Neuronal stem cell (in vitro differentiated cells): ENCODE measurements at places on chromosomes 7 and 10.
A peak's percentile ranks its signal among the peaks of the same experiment; 100 is the strongest.

GRCh38 chr7:26101361-26102151, 50.4 kb upstream of the NFE2L3 start:
- DNase-seq, result peak; percentile 51

DNA sequence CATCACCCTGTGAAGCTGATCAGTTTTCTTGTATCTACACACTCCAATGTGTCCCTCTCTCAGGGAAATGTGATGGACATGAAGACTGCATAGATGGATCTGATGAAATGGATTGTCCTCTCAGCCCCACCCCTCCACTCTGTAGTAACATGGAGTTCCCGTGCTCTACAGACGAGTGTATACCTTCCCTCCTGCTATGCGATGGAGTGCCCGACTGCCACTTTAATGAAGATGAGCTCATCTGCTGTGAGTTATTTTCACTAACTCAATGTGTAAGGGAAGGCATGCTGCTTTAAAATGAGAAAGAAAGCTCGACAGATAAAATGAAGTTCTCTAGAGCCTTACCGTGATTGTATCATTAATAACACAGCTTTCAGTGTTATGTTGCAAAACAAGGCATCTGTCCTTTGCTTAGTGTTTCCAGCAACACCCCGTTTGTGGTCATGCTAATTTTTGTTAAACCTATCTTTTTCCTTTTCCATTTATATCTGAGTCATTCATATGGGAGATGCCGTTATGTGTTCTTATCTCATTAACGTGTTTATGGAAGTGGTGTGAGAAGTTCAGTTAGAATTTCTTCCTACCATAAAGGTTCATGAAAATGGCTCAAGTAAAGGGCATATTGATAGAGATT, 220.9 kb upstream of the PLXDC2 start:
- DNase-seq, result no peak

GRCh38 chr10:128686630-128687278, 560.5 kb upstream of the MKI67 start:
- DNase-seq, result no peak

DNA sequence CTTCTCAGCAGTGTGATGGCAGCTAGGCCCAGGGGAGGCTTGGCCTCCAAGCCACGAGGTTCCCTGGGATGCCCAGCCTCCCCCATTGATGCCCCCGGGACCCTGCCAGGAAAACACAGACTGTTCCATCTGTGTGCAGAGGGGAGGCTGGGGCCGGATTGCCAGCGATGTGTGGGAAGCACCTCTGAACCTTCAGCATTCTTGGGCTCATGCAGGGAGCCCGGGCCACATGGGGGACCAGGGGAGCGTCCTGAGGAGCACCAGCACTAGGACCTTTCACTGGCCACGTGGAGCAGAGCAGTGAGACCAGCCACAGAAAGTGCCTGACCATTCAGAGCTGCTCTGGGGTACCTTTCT, 2.6 kb downstream of the IMPDH1 start:
- no peak for DNase-seq

- DNase-seq, result no peak
Measured at GRCh38 chr7:73719806-73720169, 319 bp upstream of the STX1A start.

GRCh38 chr7:20220293-20220761, 3.1 kb upstream of the MACC1 start:
- no peak for DNase-seq

DNA sequence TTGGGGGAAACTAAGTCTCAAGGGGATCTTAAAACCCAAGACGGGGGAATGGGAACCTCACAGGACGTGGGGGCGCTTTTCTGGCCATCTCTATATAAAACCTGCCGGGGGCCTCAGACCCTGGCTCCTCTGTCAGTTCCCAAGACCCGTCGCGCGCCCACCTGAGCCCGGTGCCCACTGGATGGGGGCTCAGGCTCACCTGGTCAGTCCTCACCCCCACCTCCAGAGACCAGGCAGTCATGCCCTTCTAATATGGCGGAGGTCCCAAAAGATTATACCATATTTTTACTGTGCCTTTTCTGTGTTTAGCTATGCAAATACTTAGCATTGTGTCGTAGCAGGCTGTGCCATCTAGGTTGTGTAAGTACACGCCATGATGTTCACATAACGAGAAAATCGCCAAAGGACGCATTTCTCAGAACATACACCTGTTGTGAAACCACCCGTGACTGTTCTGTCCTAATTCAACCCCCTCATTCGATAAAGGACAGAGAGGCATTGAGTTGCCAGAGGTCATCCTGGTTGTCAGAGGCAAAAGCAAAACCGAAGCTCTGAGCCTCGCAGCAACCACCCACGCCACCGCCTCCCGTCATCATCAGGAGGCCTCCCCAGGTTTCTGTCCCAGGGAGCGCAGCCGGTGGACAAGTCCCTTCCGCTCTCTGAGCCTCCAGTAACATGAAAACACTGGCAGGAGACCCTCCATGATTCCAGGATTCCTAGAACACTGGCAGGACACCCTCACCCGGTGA, 28.9 kb downstream of the OAT start:
- DNase-seq, result no peak

DNA sequence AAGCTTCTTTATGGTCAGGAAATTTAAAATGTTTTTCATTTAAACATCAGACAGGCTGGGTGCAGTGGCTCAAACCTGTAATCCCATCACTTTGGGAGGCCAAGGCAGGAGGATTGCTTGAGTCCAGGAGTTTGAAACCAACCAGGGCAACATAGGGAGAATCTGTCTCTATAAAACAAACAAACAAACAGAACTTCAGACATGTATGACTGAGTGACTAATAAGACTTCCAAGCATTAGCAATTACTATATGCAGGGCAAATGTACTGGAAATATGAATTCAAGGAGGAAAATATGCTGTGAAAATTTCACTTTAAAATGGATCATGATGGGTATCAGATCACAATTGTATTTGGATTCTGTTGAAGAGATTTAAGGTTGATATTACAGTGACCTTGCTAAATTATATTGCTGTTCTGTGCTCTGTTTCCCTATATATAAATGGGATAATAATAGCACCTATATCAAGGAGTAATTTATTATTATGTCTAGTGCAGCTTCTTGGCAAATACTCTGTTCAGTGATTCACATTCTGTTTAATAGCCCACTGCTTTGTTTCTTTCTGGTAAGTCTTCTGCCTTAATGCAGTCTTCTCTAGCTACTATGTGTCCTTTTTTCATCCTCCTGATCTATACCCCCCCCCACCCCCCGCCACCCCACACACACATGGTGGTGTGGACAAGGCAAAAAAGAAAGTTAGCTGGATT, 36.2 kb downstream of the BMPR1A start:
- no peak for DNase-seq

DNA sequence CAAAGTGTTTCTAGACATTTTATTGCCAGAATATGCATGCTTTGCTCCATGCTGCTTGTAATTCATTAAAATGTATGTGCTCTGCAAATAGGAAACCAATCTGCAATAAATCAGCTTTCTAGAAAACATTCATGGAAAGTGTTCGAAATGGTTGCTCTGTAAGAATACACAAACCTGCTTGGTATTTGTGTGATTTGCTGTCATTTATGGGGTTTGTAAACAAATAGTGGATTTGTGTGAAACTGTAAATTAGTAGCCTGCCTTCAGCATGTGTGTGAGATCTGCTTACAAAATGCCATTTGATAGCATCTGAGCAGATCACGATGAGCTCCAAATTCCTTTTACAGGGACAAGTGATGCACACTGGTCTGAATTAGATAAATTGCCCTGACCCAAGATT, 219.0 kb upstream of the CSTF2T start:
- no peak for DNase-seq

DNA sequence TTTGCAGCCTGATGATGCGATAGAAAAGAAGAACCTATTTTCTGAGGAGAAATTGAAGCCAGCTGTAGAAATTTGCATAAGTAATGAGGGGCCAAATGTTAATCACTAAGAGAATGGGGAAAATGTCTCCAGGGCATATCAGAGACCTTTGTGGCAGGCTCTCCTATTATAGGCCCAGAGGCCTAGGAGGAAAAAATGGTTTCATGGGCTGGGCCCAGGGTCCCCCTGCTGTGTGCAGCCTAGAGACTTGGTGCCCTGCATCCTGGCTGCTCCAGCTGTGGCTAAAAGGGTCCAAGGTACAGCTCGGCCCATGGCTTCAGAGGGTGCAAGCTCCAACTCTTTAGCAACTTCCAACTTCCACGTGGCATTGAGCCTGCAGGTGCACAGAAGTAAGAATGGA, 123.4 kb downstream of the STK31 start:
- DNase-seq, result no peak

DNA sequence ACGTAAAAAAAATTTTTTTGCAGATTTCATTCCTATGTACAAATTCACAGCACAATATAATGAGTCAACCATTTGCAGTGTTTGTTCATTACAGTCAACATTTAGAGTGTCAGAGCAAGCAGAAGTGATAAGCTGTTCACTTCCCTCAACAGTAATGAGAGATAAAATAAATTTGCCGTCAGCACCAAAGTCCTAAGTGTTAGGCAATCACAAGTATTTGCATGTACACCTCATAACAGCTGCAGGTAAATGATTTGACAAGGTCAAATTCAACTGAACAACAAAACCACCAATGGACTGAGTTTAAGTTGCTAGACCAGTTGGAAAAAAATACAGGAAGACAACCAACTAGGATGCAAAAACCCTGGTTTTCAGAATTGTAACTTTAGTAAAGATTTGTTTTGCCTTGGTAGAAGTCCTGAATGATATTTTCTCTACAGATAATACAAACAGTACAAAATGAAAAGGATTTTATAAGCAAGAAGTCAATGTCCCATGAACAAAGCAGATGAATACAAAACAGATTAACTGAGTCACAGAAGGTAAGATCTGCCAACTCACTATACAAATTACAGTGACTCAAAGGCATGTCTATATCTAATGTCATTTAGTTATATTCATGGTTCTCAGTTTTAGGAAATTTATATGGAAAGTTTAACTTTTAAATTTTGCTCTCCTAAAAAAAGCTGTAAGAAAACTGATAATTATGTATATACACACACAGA, 10.4 kb downstream of the RAPGEF5 start:
- DNase-seq, result no peak

- peak; percentile 86 for DNase-seq
Measured at GRCh38 chr7:138243430-138243829, 167.2 kb downstream of the AKR1D1 start.

DNA sequence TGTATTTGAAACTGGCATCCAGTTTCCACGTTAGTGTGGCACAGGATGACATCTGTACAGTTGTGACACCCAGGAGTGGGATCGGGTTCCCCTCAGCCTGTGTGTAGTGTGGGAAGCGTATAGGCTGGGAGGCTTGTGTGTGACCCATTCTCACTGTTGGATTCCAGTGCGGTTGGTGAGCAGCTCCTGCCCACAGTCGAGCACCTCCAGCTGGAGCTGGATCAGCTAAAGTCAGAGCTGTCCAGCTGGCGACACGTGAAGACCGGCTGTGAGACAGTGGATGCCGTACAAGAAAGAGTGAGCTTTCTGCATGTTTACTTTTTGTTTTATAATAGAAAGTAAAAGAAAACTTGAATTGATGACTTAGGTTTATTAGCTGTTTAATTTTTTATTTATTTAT, 18.7 kb upstream of the GET4 start:
- DNase-seq, result no peak

- no peak for DNase-seq
Measured at GRCh38 chr7:134058980-134059379, 68.2 kb upstream of the LRGUK start.

GRCh38 chr7:150420987-150421674, 29.3 kb upstream of the GIMAP8 start:
- DNase-seq, result peak; percentile 75

DNA sequence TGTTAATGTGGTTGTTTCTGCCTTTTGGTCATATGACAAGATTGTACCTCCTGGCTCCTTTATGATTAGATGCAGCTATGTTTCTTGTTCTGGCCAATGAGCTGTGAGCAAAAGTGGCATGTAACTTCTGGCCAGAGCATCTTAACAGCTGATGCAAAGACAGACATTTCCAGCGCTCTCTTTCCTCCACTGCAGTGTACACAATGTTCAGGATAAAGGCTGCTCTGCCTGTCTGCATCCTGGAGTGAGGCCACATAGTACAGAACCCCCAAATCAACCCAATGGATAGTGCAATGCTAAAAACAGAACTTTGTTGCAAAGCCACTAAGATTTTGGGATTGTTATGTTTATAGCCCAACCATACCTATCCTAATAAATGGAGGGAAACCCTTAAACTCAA, 17.9 kb downstream of the EPC1 start:
- no peak for DNase-seq

- peak; percentile 68 for DNase-seq
Measured at GRCh38 chr7:14691597-14692203, 210.9 kb downstream of the DGKB start.

DNA sequence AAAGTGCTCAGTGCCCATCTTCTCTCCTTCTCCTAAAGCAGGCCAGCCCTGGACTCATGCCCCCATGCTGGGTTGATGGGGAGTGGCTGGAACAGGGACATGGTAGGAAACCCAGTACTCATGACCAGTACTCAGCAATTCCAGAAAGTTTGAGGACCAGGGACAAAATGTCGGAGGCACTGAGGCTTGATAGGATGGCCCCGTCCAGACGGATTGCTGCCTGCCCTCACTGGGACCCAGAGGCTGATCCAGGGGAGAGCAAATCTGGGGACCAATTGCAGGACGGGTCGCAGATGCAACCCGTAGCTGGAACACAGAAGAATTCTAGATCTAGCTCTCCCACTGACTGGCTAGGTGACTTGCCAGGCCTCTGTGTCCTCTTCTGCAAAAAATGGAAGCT, 5.1 kb downstream of the ZCCHC24 start:
- DNase-seq, result no peak

DNA sequence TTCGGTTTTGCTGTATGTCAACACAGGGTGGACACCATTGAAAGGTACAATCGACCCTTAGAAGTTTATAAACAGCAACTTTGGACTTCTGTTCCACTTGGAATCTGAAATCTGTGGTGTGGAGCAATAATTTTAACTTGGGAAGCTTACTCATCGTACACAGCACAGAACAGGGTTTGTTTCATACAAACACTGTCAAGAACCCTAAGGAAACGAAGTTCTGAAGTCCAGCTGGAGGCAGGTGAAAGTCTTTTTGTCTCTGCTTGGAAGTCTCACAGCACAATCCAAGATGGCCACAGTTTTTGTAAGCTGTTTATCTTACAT, 31.5 kb downstream of the NMT2 start:
- DNase-seq, result no peak

- DNase-seq, result no peak
Measured at GRCh38 chr7:50632561-50633413, 67.6 kb upstream of the DDC start.

DNA sequence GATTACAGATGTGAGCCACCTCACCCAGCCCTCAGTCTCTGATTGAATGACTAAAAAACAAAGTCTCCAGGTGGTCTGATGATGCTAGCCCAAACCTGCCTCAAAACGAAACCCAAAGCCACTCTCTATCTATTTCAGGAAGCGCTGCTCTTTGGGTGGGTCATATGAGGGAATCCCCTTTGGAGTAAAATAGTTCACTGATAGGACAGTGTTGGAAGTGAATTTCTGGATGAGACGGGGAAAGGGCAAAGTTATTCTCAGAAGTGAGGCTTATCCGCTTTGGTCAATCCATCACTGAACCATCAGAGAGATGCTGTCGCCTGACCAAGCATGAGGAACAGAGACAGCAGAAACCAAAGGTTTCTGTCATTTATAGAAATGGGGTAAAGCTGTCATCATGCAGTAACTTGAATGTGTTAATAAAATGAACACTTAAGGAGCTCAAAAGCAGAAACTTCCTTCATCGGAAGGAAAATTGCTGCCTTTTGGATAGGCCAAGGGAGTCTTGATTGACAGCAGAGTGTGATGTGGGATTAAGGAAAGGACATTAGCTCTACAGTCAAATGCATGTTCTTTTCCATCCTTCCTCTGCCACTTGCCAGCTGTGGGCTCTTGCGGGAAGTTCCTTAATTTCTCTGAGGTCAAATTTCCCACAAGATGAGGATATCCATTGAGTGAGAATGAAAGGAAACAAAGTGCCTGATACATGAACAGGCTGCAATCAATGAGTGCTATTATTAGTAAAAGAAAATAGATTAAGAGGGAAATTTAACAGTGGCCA, 64.9 kb upstream of the C1QL3 start:
- no peak for DNase-seq
